ENCODE measurements at places on chromosomes 7 and 10. TPM values are rescaled to one million over a fixed set of nuclear protein-coding genes. Genes with fewer than 3 reads are reported as not detected.

NRCAM gene
- total RNA-seq: 171 TPM

CDH23 gene
- 75.4 TPM for total RNA-seq

PAPOLB gene
- total RNA-seq: 1.5 TPM

ZNF33A gene
- total RNA-seq: 86.0 TPM

GIMAP2 gene
- total RNA-seq: 7.6 TPM

TBRG4 gene
- total RNA-seq: 47.3 TPM

MNX1 gene
- not detected for total RNA-seq

ICA1 gene
- total RNA-seq: 12.9 TPM

YKT6 gene
- 53.3 TPM for total RNA-seq

TEX36 gene
- not detected for total RNA-seq

NPSR1 gene
- total RNA-seq: 0.99 TPM

Data from camera-type eye (tissue), 1 donor.